Erythroblast (primary cell): ENCODE measurements at places on chromosomes 3 and 15.

- peak; percentile 71 for DNase-seq
These were observed 889 bp upstream of the LRRIQ4 start for GRCh38 chr3:169811631-169812331.

DNA sequence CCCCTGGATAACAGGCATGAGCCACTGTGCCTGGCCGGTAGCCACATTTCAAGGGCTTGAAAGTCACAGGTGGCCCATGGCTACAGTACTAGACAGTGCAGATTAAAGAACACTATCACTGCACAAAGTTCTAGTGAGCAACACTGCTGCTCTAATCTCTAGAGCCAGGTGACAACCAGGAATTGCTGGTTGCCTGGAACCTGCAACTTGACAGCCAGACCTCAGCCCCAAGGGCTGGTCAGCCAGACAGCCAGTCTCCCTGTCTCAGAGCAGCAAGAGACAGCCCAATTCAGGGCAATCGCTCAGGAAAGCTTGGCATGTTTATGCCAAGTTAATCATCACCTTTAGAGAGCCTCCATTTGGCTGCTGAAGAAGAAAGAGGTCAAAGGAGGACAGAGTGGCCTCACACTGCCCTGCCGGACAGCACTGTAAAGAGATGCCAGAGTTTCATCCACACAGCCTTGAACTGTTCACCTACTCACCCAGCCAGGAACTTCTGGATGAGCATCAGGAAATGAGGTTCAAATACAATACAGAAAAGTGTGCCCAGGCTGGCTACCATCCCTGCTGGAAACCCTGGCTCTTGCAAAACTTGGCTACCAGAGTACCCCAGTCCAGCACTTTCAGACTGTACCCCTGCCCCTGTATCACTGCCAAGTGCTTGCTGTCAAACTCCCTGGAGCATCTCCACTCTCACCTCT lies 6.0 kb downstream of the CCDC12 start:
- DNase-seq = peak; percentile 51

DNA sequence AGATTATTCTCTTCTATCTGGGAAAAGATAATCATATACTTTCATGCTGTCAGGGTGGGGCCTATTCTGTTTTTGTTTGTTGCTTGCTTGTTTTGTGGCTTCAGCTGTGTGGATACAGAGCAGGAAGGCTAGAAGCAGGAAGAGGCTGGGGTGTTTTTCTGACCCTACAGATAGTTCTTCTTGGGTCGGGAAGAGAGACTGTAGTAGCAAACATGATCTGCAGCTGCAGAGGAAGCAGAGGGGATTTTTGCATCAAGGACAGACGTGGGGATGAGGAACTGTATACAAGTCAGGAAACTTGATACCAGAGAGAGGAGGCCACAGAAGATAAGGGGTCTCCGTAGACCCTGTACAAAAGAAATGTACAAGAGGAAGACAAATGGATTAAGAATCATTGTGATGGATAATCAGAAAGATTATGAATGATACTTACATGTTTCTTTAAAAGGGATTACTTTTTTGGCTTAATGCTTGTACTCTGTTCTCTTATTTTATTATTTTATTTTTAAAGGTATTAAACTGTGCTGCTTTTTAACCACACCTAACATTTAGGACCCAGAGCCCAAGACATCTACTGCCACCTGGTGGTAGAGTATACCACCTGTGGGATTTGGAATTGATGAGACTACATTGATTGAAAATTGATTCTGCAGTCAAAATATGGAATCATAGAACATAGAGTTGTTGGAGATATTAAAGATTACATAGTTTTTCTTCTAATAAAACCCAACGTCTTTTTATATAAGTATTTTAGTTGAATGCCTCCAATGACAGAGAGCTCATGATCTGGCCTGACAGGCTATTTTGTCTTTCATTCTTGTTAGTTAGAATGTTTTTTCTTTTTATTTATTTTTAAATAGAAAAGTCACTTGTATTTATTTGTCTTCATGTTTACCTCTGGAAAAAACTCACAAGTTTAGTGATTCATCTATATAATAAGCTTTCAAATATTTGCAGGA lies 87.3 kb upstream of the ROPN1 start:
- peak; percentile 55 for DNase-seq

DNA sequence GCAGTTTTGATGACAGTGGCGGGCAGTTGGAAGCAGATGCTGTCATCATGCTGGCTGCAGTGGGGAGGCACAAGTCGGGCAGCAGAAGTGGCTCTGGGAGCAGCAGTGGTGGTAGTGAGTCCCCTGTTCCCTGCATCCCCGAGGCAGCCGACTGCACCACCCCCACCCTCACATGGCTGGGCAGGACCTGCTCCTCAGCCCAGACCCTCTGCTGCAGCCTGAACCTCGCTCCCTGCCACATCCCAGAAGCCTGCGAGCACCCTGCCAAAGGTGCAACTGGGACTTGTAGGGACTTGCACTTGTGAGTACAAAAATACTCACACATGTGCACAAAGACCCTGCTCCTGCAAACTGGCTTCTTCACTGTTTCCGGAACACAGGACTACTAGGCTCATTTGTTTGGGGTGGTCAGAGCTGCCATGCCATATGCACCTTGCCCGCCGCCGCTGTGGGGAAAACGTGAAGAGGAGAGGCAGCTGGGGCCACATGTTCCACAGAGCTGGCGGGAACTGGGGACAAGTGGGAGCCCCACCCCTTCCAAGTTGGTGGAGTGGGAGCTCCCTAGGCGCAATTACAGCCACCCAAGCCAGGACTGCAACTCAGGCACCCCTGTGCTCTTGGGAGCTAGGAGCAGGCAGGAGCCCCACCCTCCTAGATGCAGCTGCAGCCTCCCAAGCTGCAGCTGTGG lies 2.2 kb downstream of the JMJD7 start:
- no peak for DNase-seq

GRCh38 chr3:153462545-153462944 lies 300.5 kb downstream of the RAP2B start:
- no peak for DNase-seq

- DNase-seq = no peak
These were observed 130.9 kb upstream of the RGMA start for GRCh38 chr15:93219859-93220420.

- no peak for DNase-seq
These were observed 275.4 kb downstream of the TIGIT start for GRCh38 chr3:114569186-114569585.

DNA sequence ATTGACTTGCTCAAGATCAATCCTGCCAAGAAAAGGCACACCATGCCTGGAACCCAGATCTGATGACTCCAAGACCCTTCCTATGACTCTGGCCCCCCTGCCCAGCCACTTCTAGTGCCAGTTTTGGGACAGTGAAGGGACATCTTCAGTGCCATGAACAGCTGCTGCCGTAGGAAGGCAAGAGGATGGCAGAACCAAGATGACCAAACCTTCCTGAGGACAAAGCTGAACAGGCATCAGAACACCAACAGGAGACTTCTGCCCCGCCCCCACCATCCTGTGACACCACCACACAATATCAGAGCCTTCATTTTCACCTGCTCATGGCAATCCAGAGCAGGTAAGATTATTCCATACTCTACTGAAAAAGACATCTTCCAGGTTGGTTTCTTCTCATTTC lies 33.0 kb downstream of the ZNF445 start:
- no peak for DNase-seq

DNA sequence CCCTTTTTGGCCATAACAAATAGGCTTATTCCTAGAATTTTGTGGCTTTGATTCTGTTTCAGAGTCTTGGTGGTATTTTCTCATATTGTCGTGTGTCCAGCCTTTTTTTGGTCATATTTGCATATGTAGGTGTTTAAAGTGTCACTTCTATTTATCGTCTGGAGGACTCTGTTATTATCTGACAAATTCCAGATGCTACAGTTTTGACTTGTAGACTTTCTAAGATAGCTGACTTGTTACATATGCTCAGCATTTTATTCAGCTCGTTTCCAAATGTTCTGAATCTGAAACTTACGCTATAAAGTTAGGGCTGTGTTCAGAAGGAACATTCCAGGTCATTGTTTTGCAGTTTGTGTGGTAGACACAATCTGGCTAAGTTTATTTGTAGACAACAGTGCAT lies 1.9 kb downstream of the PPP4R2 start:
- peak; percentile 39 for DNase-seq

DNA sequence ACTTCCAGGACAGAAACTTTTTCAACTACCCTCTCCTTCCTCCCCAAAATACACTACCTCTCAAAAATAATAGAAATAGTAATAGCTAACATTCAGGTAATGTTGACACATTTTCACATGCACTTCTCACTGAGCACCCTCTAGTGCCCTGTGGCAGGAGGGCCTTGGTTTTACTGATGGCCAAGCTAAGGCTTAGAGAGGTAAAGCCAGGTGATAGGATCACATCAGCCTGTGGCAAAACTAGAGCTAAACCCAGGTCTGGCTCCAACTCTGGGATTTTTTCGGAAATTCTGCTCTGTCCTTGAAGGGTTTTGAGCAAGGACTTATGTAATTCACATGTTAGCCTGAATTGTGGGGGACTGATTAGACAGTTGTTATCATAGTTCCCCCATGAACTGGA lies 922 bp upstream of the TAMM41 start:
- DNase-seq = no peak

GRCh38 chr15:99712415-99712814 lies 20.8 kb downstream of the LYSMD4 start:
- DNase-seq = no peak

- DNase-seq = no peak
These were observed 96.8 kb upstream of the ROBO2 start for GRCh38 chr3:76943058-76943457.

GRCh38 chr3:29972320-29972993 lies 633.9 kb upstream of the TGFBR2 start:
- no peak for DNase-seq

- DNase-seq = no peak
These were observed 105.1 kb downstream of the ZMAT3 start for GRCh38 chr3:178966299-178967176.

- DNase-seq = peak; percentile 33
These were observed 178.3 kb downstream of the UACA start for GRCh38 chr15:70584838-70585706.

DNA sequence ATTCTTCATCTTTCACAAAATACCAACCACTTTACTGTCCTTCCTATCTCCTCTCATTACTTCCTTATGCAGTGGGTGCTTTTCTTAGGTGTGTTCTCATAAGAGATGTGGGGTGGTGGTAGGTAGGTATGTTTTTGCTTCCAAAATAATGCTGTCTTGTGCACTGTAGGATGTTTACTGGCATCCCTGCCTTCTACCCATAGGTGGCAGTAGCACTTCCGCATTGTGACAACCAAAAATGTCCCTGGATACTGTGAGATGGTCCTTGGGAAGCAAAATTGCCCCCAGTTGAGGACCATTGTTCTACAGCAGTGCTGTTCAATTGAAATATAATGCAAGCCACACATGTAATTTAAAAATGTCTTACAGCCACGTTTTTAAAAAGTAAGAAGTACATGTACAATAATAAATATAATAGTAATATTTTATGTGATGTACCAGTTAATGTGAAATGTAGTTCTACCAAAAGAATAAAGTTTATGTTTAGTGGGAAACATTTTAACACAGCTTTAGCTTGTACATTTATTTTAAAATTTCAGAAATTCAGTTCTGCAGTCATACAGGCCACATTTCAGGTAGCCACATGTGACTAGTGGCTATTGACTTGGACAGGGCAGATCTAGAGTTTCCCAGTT lies 75.2 kb downstream of the NEO1 start:
- DNase-seq = peak; percentile 47

DNA sequence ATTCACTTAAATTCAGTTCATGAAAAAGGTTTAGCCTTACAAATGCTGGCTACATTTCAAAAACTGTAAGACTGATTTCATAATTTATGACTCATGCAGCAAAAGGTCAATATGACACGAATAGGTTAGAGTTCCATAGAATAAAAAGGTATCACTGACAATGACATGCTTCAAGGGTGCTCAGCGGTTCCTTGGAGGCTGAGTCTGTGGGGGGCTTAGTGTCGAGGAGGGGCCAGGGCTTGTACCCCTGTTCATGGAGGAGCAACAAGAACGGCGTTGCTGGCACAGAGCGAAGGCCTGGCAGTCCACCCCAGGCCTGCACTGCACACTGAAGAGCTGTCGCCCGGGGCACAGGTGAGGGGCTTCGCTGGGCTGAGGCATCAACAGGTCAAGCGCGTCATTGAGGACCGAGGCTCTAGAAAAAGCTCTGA lies 174.2 kb downstream of the NR1D2 start:
- no peak for DNase-seq

- DNase-seq = no peak
These were observed 300.1 kb upstream of the LYSMD4 start for GRCh38 chr15:100033140-100033857.

- DNase-seq = peak; percentile 73
These were observed 928 bp downstream of the CEP97 start for GRCh38 chr3:101725194-101725889.

- DNase-seq = no peak
These were observed 36.8 kb upstream of the NIT2 start for GRCh38 chr3:100297784-100298183.

DNA sequence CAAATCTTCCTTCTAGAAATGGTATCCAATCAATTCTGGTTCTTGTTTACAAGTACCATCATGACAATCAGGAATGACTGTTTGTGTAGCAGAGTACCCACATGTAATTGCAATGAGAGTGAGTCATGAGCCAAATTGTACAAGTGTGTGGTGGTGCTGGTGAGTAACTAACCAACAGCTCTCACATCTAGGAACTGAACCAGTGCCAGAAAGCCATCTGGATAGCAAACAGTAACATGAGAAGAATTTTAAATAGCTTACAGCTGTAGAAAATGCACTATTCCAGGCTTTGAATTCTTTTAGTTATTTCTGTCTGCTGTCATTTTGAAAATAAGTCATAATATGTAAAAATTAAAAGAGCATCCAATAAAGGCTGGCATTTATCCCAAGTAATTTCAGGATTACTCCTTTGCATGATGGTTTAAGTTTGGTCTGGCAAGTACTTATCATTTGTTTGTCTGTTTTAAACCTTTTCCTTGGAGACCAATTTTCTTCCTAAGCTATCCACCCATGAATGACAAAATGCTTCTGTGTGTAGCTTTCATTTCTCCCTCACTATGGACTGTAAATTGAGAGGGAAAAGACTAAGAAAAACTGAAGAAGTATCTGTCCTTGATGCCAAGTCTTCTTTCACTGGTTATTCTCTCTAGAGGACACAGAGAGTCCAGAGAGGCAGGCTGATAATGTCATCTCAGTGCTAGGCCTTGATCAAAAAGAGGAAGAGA lies 60.0 kb downstream of the PIK3CB start:
- peak; percentile 51 for DNase-seq

- DNase-seq = no peak
These were observed 81.5 kb downstream of the SLC25A26 start for GRCh38 chr3:66302288-66302687.

DNA sequence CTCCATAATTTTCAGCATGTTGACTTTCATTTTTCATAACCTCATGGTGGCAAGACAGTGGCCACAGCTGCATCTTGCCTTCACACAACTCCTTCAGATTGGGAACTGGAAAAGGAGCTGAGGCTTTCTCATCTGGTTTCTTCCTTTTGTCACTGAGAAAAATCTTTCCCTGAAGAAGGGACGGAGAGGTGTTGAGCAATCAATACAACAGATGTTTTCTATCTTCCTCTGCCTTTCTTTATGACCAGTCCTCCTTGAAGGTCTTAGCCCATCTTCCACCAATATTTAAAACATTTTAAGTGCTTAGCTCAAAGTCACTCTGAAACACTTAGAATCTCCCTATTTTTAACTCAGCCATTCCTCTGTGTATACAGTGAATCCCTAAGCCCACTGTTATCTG lies 11.9 kb downstream of the ZNF660 start:
- no peak for DNase-seq

GRCh38 chr3:150887031-150887430 lies 18.2 kb downstream of the MINDY4B start:
- no peak for DNase-seq

- no peak for DNase-seq
These were observed 130.9 kb downstream of the CMSS1 start for GRCh38 chr3:99948467-99949089.

- peak; percentile 39 for DNase-seq
These were observed 24.5 kb upstream of the PLA2G4D start for GRCh38 chr15:42118650-42119445.
